ENCODE measurements at places on chromosomes 7 and 10.

DNA sequence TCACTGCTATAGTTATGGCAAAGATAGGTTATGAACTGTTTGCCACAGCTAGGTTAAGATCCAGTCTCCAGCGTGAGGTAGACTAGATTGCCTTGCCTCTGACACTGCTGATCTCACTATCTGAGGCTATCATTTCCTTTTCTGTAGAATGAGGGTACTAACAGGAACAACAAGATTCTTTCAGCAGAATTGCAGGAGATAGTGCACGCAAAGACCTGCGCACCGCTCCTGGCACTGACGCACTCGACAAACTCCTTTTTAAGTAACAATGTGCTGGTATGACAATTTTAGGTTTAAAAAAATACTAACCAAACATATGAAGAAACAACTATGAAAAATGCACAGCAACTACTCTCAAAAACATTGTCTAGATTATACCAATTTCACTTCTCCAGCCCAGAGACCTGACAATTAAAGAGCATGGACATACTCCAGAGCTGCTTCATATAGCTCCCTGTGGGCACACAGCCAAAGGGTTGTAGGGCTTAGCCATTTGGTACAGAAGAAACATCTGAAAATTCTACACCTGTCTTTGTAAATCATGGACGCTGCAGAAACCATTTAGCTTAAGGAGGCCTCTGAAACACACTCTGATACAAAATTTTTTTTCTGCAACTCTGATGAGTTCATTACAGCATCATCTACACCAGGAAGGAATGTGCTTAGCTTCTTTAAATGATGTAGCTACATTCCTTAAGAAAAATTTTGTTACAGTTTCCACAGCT lies 7.8 kb downstream of the ADAM12 start:
- DNase-seq = no peak

DNA sequence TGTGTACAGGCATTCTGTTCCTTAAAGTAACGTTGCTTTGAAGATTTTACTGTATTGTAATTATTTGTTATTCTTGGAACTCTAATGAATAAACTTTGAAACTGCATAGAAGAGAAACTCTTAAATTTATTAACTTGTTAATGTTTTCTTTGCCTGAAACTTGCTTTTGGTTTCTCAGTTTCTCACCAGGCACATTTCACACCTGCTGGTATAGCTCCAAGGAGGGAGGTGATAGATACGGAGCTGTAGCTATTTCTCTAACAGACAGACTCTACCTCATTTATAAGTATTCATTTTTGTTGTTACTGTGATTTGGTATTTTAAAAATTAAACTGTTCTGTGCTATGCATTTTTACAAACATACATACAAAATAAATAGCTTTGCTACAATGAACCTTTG lies 32.7 kb downstream of the R3HCC1L start:
- DNase-seq = no peak

- DNase-seq = no peak
Measured at GRCh38 chr10:113713640-113713982, 33.9 kb downstream of the CASP7 start.

GRCh38 chr7:138880881-138881578 lies 83.0 kb upstream of the ATP6V0A4 start:
- no peak for DNase-seq

GRCh38 chr7:41190581-41190980 lies 512.3 kb downstream of the INHBA start:
- DNase-seq = no peak
